ENCODE measurements at places on chromosomes 2 and 18.

DNA sequence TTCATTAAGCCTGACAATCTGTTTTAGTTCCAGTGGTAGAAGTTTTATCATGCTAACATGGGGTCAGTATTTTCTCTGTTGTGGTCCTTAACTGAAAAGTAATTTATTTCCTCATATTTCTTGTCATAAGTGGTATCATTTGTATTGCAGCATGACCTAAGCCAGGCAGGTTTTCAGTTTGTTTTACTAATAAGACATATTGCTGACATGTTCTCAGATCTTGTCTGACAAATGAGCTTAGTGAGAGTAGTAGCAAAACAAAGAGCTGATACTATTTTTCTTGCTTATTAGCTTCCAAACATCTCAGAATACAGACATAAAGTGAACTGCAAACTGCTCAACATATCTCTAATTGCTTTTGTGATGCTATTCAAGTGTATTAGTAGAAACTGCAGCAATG lies 293.6 kb downstream of the DSEL start:
- DNase-seq: no peak

GRCh38 chr18:57782049-57782448 lies 21.1 kb downstream of the ATP8B1 start:
- DNase-seq: no peak

GRCh38 chr2:187574969-187575750 lies 20.9 kb upstream of the TFPI start:
- DNase-seq: no peak

DNA sequence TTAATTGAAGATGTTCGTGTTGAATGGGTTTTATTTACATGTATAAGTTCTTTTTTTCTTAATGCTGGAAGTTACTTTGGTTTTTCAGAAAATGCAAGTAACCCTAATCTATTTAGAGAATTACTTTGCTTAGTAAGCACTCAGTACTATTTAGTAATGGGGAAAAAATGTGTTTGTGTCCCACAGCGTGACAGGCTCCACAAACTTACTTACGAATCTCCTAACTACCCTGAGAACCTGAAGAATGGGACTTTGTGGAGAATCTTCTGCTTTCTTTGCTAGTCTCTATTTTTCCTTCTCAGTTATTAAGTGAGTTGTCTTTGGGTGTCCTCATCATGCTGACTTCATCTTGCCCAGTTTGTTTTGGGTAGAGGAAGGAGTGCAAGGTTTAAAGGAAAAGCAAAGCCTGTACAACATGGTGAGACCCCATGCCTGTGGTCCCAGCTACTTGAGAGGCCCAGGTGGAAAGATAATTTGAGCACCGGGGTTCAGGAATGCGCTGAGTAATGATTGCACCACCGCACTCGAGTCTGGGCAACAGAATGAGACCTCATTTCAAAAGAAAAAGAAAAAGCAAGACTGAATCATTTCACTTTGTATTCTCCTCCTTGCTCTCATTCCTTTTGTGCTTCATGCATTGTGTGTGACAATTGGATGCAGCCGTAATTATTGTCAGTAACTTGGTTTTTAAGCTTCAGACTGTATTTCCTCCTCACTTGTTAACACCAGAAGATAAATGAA lies 10.2 kb downstream of the NEDD4L start:
- DNase-seq: no peak

GRCh38 chr18:6778459-6779247 lies 49.1 kb downstream of the ARHGAP28 start:
- DNase-seq: no peak

DNA sequence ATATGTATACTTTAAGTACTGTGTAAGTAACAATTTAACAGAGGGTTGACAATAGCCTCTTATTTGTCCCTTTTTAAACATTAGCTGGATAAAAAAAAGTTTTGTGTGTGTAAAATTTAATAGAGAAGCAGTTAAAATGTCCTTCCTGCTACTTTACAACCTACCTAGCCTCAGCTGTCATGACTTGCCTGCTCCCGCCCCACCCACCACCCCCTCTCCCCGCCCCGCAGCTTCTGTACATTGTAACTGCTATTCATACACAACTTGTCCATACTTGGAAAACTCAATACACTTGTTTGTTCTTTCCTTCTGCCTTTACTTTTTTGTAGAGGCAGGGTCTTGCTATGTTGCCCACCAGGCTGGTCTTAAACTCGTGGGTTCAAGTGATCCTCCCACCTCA lies 19.5 kb downstream of the RELCH start:
- peak; percentile 43 for DNase-seq

DNA sequence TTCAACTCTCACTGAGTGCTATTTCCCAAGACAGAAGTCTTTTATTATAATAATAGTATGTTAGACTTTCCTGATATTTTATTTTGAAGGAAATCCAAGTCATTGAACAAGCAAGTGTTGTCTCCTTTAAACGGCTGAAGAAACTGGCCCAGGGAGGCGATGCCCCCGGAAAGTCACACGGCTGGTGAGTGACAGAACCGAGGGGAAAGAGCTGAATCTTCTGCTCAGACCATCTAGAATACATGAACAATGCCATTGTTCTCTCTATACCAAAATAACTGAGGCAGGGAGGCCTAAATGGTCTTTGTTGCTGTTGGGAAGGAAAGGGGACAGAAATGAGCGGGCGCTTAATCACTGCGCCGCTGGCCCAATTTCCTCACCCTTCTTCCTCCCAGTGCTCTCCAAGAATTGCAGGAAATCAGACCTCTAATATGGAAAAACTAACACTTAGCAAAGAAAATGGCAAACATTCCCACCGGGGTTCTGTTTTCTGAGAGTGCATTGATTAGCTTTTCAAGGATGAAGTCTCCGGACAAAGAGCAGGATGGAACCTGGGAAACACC lies 101.5 kb downstream of the KLF7 start:
- DNase-seq: no peak

DNA sequence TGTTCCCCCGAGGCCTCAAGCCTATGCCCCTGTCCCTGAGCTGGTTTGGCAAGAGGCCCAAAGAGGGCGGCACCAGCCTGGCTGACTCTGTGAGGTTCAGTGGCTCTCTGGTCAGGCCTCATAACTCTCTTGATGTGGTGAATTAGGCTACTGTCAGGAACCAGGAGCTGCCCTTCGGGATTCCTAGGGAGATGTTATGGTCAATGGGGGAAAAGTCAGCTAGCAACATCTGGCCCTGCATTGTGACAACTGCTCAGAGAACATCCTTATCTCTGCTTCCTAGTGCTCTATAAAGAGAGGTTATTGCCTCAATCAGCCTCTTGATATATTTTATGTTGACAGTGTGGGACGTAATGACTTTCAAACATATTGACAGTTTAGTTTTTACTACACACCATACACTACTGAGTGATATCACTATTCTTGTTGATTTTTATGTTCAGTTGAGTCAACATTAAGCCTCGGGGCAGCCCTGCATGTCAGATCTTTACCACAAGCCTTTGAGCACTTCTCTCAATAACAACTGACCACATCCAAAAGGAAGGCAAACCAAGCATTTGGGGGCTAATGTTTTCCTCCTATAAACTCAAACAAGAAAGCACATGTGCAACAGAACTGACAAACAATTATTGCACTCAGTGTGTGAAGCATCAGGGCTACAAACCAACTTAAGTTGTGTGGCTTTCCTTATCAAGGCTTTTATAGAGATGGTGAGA lies 448.3 kb upstream of the SLC14A2 start:
- peak; percentile 55 for DNase-seq

GRCh38 chr2:216665717-216666116 lies 29.6 kb downstream of the IGFBP5 start:
- no peak for DNase-seq

GRCh38 chr2:128325611-128326181 lies 7.0 kb upstream of the HS6ST1 start:
- DNase-seq: no peak

- no peak for DNase-seq
Measured at GRCh38 chr2:237423891-237424290, 9.9 kb upstream of the COL6A3 start.

- DNase-seq: no peak
Measured at GRCh38 chr18:45547910-45548309, 67.4 kb upstream of the SLC14A2 start.

- DNase-seq: no peak
Measured at GRCh38 chr2:175742367-175742766, 259.7 kb downstream of the LNPK start.

DNA sequence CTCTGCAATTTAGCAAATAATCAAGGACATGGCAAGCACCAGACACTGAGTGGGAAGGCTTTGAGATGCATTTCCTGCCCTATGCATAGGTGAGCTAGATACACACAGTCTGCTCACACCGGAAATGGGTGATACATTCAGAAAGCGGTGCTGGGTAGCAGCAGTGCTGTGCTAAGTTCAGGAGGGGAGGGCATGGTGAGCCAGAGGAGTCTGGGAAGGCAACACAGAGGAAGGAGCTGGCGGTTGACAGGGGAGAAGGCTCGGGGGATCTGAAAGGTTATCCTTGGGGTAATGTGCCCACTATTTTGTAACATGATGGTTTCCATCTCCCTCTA lies 57.4 kb upstream of the EPAS1 start:
- DNase-seq: no peak

DNA sequence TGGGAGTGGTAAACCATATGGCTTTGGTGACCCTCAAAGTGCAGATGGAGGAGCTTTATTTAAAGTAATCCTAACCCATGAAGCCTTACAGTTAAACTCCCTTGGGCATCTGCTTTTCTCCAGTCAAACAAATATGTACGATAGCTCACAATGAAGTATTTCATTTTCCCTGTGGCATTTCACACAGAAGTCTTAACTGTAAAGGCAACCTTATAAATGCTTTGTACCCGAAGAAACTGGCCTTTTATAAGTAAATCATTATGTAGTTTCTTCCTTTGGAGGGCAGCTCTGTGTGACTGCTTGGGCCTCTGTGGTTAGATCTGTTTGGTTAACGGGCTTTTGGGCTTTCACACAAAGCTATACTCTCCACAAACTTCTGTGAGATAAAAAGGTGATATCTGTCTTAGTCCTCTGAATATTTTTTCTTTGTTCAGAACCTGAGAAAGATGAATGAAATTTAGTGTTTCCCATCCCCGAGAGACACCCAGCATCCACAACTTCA lies 46.6 kb downstream of the SCN1A start:
- no peak for DNase-seq

- no peak for DNase-seq
Measured at GRCh38 chr2:57510704-57511103, 535.9 kb upstream of the VRK2 start.

DNA sequence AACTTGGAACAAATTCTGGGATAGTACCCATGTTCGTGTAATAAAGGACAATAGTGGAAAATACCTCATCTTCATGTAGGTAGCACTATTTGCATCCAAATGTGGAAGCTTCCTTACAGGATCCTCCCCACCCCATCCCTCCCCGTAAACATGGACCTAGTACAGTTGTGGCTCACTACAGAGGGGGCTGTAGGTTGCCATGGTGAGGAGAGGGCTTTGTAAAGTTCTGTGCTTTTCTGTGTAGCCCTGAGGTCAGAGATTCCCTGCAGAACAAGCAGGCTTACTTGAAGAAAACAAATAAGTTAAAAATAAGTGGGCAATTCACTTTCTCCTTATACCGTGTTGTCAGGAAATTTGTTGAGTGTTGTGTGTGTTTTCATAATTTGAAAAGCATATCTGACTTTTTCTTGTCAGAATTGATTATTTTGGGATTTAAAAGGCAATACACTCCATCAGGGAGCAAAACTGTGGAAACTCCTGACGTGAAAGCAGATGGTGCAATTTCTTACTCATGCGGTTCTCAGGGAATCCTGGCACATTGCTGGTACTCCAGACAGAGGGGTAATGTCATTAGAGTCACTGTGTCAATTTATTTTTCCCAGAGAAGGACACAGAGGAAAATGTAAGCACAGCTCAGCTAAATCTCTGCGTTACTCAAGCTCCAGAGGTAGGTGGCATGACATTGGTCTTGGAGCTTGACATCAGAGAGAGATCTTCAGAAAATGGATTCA lies 174.2 kb upstream of the LHCGR start:
- DNase-seq: no peak

GRCh38 chr2:195820373-195820772 lies 163.3 kb downstream of the SLC39A10 start:
- DNase-seq: no peak

DNA sequence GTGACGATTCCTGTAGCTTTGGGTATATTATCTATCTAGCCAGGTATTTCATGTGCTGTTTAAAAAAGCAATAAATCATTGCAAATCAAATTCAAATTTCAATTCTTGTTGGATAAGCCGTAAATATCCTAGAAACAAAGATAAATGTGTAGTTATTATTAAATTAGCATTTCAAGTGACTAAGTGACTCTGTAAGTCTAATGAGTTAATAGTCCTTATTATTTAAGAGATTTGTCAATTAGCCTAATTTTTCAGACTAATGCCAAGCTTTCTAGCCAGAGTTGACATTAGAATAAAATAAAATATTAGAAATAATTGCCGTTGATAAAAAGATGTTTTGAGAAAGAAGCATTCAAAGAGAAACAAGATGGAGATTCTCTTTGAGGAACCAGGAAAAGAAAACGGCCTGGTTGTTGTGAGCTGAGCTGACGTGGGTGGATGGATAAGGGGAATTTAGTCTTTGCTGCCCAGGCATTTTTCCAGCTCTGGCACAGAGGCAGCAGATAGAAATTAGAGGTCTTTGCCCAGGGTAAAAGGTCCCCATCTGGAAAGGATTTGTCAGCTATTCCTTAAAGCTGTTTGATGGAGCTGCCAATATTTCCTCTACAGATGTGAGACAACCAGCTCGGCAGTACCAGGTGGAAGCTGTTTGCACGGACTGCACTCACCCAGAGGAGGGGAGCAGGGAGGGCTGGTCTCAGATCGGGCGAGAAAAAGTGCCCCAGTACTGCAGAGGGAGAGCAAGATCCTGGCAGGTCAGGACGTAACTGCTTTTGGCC lies 117.3 kb upstream of the SEC11C start:
- DNase-seq: no peak
